ENCODE measurements at places on chromosomes 1 and 21.

- no peak for DNase-seq
Observed at GRCh38 chr1:153798468-153798780, 23.2 kb downstream of the SLC27A3 start.

DNA sequence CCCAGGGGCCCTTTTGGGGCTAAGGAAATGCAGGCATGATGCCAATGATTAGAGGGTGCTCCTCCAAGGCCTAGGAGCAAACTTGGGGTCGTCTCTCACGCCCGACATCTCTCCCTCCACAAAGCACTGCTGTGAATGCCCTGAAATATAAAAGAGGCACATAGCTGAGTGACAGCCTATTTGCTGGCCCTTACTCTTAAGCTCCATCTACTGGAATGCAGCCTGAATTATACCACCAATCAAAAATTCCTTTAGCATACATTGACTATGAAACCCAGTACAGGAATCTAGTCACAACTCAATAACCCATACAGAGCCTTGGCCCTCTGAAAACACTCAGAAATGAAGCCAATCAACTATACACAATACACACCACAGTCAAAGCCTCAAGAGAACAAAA, 105.5 kb downstream of the LRIG2 start:
- no peak for DNase-seq

DNA sequence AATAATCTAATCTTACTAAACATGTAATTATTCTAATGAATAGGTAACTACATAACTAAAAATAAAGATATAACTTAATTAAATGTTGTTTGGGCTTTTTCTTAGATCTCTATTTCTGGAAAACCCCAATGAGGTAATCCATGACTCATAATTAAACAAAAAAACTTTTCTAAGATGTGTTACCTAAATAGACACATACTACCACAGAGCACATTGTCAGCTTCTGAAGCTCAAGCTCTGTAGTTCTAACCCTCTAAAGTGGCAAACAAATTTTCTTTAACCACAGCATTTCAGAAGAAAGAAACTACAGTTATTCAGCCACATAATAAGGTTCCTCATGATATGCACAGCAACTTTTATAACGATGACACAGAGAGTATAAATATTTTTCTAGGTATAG, 4.2 kb downstream of the OR6K3 start:
- no peak for DNase-seq

- no peak for DNase-seq
Observed at GRCh38 chr1:230153641-230154296, 86.7 kb downstream of the GALNT2 start.

GRCh38 chr1:4684136-4684535, 29.7 kb downstream of the AJAP1 start:
- DNase-seq: no peak

- DNase-seq: no peak
Observed at GRCh38 chr1:33031506-33031905, 5.2 kb downstream of the AK2 start.
